ENCODE measurements at places on chromosomes 16 and 17.

- no peak for DNase-seq
Measured at GRCh38 chr17:67970783-67971182, 25.5 kb downstream of the C17orf58 start.

GRCh38 chr17:77422748-77423113 lies 282.0 kb downstream of the SEC14L1 start:
- DNase-seq = no peak

GRCh38 chr17:64066716-64067115 lies 46.3 kb upstream of the ICAM2 start:
- no peak for DNase-seq

DNA sequence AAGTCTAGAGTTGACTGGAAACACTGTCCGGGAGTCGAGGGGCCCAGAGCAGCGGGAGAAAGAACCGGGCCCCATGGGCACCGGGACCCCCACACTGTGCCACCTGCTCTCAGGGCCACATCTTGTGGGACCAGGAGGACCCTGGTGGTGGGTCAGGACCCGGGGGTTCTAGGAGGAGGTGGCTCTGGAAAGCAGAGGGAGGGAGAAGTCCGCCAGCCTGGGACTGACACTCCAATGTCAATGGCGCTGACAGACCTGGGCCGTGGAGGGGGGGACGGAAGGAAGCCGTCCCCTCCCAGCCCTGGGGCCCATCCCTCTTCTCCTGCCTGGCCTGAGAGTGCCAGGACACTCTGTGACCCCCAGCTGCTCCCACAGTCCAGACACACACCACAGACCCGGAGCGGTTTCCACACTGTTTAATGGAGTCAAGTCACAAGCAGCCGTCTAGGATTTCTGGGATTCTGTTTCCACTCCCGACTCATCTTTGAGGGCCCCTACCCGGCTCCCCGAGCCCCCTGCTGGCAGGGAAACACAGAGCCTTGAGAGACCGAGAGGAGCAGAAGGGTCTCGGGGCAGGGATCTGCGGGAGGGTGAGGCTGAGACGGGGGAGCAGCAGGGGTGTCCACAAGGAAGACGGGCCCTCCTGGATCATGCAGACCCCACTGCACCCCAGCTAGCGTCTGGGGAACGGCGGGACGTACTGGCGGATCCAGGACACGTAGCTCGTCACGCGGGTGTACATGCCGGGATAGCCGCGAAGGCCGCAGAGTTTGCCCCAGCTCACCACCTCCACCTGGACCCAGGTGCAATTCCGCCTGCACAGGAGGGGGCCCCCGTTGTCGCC lies 23.5 kb upstream of the UBE2I start:
- no peak for DNase-seq

GRCh38 chr17:27628376-27628775 lies 2.6 kb upstream of the LGALS9 start:
- no peak for DNase-seq

GRCh38 chr17:57650548-57650947 lies 94.6 kb downstream of the CCDC182 start:
- no peak for DNase-seq

- no peak for DNase-seq
Measured at GRCh38 chr16:88453611-88454522, 787 bp downstream of the ZFPM1 start.

GRCh38 chr16:49603956-49604355 lies 230.4 kb downstream of the C16orf78 start:
- no peak for DNase-seq

GRCh38 chr16:8251727-8252126 lies 338.6 kb downstream of the TMEM114 start:
- no peak for DNase-seq

All from T1000 (cell line).